ENCODE measurements at places on chromosomes 2 and 18.

- DNase-seq = no peak
Observed at GRCh38 chr2:923832-924601, 26.6 kb upstream of the SNTG2 start.

DNA sequence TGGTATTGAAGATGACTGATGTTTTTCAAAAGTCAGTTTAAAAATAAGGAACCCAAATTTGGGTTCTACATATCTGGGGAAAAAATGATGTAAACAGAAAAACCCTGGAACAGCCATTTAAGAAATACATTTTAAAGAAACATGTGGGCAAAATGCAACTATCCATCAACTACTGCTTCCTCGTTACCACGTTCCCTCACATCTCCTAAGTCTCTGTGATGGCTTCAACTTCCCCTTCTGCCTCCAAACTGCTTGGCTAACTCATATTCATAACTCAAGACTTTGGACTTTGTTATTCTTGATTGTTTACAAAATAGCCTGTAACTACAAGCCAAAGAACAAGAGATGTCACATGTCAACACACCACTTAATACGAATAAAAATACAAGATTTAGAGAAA is 116.3 kb downstream of the DYM start:
- peak; percentile 11 for DNase-seq

- DNase-seq = no peak
Observed at GRCh38 chr2:2581331-2582159, 250.5 kb upstream of the MYT1L start.

DNA sequence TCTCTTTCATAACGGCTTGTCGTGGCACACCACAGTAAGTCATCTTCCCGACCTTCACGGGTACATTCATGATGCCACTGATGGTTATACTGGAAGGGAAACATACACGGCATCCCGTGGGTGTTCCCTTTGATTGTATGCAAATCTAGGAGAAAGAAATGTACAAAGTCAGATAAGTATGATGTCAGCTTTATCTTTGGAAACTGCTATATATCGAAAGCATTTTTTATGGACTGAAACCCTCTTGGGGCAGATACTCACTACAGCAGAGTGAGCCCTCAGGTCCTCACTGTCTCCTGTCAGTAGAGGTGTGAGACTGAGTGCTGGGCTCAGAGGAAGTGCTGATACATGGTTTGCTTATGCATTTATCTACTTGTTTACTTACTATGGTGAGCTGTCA is 20.4 kb downstream of the PLA2R1 start:
- DNase-seq = no peak

GRCh38 chr2:54052825-54053718 is 62.3 kb upstream of the ACYP2 start:
- peak; percentile 26 for DNase-seq

DNA sequence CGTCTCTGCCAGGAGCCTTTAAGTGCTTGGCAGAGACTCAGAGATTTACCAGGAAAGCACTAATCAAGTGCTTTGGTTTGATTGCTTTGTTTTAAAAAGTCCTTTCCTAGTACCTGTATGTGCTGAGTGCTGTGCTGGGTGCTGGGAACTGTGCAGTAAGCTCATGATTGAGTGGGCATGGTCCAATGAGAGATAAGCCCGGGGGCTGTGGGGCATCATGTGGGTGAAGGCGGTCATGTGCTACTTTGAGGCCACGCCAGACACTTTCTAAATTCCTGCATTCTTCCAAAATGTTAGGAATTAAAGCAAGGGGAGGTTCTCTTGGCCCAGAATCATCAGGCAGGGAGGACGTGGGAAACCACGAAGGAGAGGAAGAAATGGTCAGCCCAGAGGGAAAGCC is 109.0 kb downstream of the ACAA2 start:
- no peak for DNase-seq

DNA sequence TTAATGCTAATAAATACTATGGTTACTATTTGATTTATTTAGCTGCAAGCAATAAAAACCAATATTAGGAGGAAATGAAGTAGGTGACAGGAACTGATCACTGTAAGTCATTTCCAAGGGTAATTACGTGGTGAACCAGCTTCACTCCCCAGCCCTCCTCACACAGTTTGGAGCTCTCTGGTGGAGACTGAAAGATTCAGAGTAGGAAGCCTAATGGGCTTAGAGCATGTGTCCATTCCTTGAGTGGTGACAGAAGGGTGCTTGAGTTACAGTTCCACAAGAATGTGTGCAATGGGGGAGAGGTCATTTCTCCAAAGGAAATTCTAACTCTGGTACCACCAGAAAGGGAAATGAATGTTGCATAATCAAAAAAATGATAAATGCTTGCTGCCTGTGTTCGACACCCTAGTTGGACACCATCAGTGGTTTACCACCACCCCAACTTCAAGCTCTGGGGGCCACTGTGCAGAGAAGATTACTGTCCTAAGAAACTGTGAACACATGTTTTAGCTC is 285.1 kb upstream of the MMADHC start:
- DNase-seq = no peak

GRCh38 chr2:74081030-74081762 is 66.5 kb downstream of the BOLA3 start:
- no peak for DNase-seq

DNA sequence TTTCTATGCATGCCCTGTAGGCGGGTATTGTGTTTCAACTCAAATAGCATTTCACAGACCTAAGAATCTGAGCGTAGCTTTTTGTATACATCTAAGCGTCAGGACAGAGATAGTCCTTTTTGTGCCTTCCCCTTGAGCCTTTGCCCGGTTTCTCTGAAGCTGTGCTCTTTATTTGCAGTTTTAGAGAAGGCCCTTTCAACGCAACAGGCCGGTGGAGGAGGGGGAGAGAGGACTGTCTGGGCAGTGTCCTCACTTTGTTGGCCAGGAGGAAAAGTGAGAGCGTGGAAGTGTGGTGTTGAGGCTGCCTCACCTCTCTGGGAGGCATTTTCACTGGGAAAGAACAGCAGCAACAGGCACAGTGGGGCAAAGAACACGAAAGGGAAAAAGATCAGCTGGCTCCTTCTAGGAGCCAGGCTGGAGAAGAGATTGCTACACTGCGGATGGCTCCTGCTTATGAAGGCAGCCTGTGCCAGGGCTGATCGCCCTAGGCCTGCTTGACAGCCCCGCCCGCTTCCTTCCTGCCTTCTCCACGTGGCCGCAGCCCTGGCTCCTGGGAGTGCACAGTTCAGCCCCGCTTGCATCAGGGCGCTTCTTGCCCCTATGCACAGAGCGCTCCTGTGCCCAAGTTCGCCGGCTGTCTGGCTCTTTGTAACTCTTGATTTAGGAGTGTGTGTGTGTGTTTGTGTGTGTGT is 195.6 kb upstream of the POU3F3 start:
- no peak for DNase-seq

DNA sequence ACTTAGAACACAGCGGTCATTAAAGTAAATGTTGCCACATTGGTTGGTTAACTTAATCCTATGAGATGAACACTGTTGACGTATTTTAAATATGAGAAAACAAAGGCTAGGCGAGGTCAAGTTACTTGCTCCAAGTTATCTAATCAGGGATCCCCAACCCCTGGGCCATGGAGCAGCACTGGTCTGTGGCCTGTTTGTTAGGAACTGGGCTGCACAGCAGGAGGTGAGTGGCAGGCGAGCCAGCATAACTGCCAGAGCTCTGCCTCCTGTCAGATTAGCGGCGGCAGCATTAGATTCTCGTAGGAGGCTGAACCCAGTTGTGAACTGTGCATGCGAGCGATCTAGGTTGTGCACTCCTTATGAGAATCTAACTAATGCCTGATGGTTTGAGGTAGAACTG is 878.9 kb downstream of the CPS1 start:
- DNase-seq = no peak

- DNase-seq = no peak
Observed at GRCh38 chr18:35458677-35459441, 38.9 kb downstream of the INO80C start.

GRCh38 chr2:27715318-27716210 is 51.9 kb downstream of the SLC4A1AP start:
- no peak for DNase-seq

- DNase-seq = no peak
Observed at GRCh38 chr2:230957756-230958391, 32.8 kb upstream of the GPR55 start.

DNA sequence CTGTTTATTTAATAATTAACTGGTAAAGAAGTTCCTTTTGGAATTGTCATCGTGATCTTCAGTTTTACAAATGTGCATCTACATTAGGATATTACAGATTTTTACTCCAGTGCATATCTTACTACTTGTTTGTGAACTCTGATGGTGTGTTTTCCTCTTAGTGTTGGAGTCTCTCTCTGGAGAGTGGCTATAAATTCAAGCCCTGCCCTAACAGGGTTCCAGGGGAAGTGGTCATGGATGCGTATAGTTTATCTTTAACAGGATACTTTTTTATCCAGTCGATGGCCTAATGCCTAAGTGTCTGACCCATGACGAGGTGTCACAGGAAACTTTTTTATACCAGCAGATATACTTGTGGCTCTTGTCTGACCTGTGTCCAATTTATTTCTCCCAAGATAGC is 75.4 kb downstream of the CHN1 start:
- DNase-seq = no peak

DNA sequence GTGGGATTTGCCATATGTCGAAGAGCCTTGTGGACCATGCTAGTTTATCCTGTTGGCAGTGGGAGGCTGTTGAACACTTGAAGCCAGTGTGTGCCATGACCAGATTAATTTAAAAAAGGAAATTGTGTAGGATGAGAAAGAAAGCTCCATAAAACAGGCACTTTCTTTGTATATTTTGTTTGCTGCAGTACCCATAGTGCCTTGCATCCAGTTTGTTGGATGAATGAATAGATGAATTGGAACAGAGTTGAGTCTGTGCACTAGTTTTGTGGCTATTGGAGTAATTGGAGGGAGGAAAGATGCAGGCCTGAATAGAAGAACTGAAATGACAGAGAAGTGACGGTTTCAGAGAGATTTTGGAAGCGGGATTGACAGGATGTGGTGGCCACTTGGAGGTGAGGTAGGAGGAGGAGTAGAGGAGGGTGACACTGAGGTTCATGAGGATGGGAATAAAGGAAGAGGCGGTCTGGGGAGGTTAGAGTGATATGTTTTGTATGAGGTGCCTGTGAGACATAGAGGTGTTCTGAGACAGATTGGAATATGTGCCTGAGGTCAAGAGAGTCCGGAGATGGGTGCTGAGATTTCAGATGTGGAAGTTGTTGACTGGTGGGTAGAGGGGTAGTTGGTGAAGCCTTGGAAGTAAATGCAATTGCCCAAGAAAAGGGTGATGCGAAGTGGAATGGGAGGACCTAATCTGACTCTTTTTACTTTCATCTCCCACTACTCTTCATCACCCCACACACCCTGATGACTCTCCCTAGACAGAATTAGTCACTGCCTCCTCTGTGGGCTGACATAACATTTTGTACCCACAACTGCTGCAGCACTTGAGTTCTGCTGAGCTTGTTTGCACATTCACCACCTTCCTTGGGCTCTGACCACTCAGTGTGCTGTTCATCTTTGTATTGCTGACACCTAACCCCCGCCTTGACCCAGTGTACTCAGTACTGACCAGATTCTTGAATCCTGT is 5.1 kb downstream of the DGUOK start:
- DNase-seq = no peak

DNA sequence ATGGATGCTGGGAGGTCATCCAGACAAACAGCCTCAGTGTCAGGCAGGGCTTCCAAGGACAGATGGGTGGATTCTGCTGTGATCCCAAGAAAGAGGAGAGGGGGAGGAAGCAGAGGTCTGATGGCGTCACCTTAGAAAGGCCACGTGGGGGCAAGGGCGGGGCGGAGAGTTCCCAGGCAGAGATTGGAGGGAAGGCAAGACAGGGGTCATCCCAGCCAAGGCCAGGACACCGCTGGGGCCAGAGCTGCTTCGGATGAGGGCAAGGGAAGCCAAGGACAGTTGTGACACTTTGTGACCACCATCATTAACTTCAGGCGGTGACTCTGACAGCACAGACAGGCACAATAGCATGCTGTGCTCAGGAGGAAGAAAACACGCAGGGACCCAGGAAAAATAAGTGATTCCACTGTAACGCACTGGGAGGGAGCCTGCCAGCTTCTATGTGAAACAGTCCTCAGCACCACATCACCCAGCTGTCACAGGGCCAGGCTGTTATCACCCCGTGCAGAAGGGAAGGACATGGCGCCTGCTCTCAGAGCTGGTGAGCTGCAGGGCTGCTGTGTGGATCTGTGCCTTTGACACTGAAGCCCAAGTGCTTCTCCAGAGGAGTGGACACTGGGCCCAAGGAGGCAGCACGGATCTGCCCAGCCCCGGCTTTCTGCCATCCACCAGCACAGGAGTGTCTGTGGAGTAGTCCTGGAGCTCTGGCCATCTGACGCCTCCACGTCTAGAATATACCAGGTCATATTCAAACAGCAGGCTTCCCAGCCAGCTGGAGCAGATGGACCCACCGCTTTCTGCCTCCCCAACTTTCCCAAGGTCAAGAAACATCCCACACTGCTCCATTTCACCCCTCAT is 204.1 kb downstream of the NDUFA10 start:
- DNase-seq = no peak

- DNase-seq = peak; percentile 34
Observed at GRCh38 chr2:47388888-47389287, 14.1 kb upstream of the MSH2 start.

- no peak for DNase-seq
Observed at GRCh38 chr2:172560721-172561120, 4.8 kb downstream of the PDK1 start.

GRCh38 chr2:96875498-96876268 is 5.8 kb upstream of the SEMA4C start:
- peak; percentile 17 for DNase-seq

DNA sequence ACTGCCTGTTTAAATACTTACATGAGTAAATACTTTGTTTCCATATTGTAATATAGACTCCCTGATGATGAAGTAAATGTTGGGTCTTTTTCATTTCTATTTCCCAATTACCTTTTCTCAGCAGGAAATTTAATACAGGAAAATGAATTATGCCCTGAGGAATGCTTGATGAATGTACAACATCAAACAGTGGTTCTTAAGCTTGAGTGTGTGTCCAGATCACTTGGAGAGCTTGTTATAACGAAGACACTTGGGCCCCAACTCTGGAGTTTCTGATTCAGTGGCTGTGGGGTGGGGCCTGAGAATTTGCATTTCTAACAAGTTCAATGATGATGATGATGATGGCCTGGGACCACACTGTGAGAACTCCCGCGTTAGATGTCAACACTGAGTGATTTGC is 7.1 kb upstream of the ME2 start:
- DNase-seq = no peak

DNA sequence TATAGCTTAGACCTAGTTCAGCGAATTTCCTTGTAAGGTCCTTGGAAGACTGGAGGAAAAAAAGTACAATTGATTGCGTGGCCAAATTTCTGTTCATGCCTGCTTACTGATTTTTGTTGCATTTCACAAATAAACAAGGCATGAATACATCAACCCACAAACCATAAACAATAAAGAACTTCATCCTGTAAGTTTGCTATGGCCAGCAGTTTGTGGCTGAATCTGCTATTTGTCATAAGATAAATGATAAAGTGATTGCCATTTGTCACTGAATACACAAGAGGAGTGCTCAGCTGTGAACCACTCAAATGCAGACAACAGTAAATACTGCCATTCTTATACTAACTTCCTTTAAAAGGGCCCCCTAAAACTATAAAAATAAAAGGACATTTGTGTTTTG is 259.5 kb downstream of the CCDC178 start:
- DNase-seq = no peak
